Nephron progenitor cell (in vitro differentiated cells): ENCODE measurements at places on chromosomes 16 and 17.

- H3K27me3 ChIP-seq = peaks cover 2% of the 10 kb centered on the region
- H3K36me3 ChIP-seq = peaks cover 35% of the 10 kb centered on the region
- no peak overlapping the region for H3K4me3 ChIP-seq
- DNase-seq = no peak
- H3K4me1 ChIP-seq = peaks cover 12% of the 10 kb centered on the region
- H3K27ac ChIP-seq = no peak overlapping the region
Measured at GRCh38 chr17:8147805-8148404, 4.3 kb downstream of the PER1 start.

DNA sequence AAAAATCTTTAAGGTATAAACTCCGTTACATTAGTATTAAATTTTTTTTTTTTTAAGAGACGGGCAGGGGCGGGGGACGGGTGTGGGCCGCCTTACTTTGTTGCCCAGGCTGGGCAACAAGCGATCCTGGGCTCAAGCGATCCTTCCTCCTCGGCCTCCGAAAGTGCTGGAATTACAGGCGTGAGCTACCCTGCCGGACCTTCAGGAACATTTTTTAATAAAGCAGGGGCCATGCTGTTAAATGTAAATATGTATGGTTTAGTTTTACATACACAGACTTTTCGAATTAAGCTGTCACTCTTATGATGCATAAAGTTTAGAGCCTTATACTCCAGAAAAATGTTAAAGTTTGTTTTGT, 2.4 kb downstream of the PPM1D start:
- H3K27ac ChIP-seq = no peak overlapping the region
- peak overlapping the region; percentile 96 for H3K4me3 ChIP-seq
- no peaks in the 10 kb centered on the region for H3K27me3 ChIP-seq

DNA sequence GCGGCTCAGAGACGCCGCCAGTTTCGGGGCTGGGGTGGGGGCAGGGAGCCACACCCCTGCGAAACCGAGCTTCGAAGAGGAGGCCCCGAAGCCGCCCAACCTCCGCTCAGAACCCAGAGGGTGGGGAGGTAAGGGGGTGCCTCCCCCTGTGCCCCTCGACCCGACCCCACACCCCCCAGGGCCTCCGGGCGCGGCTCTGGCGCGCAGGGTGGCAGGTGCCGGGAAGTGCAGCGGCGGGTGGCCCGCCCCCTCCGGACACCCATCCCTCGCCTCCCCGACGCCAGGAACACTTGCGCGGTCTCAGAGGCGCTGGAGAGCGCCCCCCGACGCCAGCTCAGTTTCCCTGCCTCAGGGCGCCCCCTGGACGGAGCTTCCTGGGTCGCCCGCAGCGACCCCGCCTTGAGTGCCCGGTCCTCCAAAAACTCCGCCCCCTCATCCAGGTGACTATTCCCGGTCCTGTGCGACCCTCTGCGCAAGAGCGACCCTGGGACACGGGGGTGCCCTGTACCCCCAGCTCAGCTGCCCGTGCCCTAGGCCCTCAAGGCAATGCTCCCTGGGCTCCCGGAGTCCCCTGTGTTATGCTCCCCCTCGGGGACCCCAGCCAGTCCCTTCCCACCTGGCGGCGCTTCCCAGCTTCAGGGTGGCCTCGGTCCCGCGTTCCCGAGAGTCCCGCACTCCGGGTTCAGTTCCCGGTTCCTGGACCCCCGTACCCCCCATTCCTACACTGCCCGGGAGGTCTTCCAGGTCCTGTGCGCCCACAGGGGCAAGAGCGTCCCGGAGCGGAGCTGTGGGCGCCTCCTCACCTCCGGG, 562 bp downstream of the PPL start:
- H3K4me3 ChIP-seq = peak overlapping the region; percentile 82
- no peak overlapping the region for H3K27ac ChIP-seq
- peaks cover 55% of the 10 kb centered on the region for H3K27me3 ChIP-seq

DNA sequence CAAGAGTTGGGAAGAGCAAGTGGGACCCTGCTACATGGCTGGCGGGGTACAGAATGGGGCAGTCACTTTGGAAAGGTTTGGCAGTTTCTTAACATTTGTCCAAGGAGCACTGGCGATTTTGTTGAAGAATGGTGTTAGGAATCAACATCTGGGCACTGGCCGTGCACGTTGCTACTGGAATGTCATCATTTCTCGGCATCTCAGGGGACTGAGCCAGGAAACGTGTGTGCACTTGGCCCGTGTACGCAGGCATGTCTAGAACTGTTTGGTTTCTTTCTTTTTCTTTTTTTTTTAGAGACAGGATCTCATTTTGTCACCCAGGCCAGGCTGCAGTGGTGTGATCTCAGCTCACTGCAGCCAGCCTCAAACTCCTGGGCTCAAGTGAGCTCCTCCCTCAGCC, 17.3 kb upstream of the FOXK2 start:
- no peak overlapping the region for H3K27ac ChIP-seq
- no peak for DNase-seq
- peaks cover 7% of the 10 kb centered on the region for H3K27me3 ChIP-seq
- no peak overlapping the region for H3K4me3 ChIP-seq
- no peaks in the 10 kb centered on the region for H3K36me3 ChIP-seq

DNA sequence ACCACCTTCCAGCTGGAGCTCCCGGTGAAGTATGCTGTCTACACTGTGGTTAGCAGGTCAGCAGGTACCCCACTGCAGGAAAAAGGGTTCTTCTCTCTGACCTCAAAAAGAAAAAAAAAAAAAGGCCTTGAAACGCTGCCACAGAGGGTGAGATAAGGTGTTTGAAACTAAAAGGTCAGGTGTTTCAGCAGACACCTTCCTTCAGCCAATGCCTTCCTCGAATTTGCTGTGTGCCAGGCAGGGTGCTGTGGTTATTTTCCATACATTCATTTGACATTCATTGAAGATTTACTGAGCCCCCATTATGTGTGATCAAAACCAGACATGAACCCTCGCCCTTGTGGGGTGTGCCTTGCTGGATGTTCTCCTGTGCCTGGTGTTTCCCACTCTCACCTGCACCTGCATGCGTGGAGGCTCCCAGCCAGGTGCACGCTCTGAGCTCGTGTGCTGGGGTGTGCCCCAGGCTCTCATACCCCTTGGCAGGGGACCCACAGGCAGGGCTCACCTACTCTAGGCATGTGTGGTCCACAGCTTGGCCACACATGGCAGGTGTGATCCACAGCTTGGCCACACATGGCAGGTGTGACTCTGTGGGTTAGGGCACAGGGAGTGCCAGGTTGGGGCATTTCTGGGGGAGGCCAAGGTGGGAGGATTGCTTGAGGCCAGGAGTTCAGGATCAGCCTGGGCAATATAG, 15.8 kb upstream of the ITGAD start:
- no peaks in the 10 kb centered on the region for H3K36me3 ChIP-seq
- no peak overlapping the region for H3K4me3 ChIP-seq
- DNase-seq = no peak
- peaks cover 46% of the 10 kb centered on the region for H3K27me3 ChIP-seq
